Activated CD8-positive, alpha-beta memory T cell treated with anti-CD3 and anti-CD28 coated beads, Interleukin-2, amount 50 U/mL, for 4 hours (primary cell): ENCODE measurements at places on chromosomes 16 and 17.

DNA sequence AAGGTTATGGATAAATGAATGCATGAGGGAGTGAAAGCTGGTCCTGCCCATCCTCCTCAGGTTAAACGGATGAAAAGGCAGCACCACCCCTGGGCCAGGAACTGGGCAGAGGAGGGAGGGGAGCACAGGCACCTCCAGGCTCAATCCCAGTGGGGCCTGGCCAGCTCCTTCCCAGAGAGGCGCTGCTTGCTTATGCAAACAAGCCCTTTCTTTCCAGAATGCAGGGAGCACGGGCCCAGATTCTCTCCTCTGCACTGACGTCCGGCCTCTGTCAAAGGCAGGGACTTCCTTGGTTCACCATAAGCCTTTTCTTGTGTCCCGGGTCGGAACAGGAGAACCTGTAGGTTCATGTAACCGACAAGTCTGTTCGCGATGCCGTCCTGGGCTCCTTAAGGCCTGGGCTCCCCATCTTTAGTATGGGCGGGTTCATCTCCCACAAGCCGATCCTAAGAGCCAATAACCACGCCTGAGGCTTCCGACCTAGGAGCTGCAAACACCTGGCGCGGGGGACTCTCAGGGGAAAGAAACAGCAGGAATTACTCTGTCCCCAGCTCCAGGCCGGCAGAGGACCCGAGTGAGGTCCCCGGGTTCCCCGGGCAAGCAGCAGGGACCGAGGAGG lies 16.3 kb downstream of the ENPP7 start:
- DNase-seq = no peak

- DNase-seq = no peak
Measured at GRCh38 chr16:30016555-30017276, 5.9 kb upstream of the DOC2A start.

- DNase-seq = no peak
Measured at GRCh38 chr17:71055128-71055527, 885.8 kb downstream of the KCNJ2 start.

GRCh38 chr17:43905985-43906852 lies 1.1 kb downstream of the MPP2 start:
- DNase-seq = peak; percentile 50

GRCh38 chr17:39513309-39513708 lies 52.0 kb downstream of the CDK12 start:
- DNase-seq = no peak

DNA sequence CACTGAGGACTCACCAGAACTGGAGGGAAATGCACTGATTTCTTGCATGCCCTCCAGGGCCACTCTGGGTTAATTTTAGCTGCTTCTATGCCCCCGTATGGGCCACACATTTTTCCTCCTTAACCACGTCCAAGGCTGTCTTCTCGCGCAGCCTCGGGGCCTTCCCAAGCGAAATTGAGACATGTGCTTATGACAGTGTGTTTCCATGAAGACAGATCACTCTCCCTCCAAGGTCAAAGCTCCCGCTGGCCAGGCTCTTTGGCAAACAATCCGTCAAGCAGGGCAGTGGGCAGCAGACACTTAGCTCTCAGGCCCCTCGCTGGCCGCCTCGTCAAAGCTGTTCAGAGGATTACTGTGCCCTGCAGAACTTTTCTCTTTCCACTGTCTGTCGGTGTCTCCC lies 243.0 kb upstream of the N4BP1 start:
- DNase-seq = no peak

DNA sequence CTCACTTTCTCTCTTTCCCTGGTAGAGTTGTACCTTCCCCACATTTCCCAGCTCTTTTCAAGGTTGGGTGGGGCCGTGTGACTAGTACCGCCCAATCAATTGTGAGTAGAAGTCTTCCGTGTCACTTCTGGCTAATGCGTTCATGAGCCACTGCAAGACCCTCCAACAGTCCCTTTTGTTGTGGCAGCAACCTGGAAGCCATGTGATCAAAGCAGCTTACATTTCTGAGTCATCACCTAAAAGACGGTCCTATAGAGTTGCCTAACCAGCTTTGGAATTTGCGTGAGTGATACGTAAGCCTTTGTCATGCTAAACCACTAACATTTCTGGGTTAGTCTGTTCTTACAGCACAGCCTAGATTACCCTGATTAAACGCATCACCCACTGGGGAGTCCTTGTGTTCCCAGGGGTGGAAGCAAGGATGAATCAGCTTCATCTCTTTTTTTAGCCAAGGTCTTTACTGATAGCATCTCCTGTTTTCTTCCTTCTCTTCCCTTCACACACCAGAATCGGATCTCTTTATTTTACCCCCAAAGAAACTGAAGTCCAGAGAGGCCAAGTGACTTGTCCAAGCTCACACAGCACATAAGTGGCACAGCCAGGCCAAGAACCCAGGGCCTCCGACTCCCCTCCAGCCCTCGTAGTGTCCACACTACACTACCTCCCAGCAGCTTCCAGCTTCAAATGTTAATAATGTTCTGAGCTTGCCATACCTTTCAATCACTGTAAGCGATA lies 366.3 kb upstream of the XYLT1 start:
- DNase-seq = no peak

DNA sequence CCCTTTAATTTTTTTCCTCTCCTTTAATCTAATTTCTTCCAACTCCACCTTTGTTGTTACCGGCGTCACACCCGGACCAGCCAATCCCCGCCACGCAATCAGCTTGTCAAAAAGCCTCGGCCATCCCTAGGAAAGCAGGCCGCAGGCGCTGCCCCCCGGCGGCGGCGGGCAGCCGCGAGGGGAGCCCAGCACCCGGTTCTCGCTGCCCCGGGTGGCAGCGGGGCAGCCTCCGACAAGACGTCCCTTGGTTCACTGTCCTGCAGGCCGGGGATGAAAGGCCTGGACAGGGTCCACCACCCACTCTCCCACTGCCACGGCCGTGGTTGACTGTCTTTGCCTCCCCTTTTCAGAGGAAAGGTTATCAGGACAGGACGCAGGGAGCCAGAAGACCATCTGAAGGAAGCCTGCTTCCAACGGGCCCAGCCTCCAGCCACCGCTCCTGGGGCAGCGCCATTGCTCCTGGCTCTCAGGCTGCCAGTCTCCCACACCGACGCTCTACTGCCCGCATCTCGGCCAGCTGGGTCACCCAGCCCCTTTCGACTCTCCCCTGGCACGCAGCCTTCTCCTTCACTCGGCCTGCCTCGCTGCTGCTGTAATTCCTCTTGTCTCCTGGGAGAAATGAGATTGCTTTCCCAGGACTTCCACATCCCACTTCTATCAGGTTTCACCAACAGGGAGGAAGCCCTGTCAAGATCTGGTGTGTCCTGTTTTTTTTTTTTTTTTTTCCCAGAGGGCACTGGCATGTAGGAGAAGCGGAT lies 2.8 kb upstream of the UBTF start:
- peak; percentile 43 for DNase-seq

GRCh38 chr16:17070882-17071592 lies 399.7 kb downstream of the XYLT1 start:
- peak; percentile 81 for DNase-seq

DNA sequence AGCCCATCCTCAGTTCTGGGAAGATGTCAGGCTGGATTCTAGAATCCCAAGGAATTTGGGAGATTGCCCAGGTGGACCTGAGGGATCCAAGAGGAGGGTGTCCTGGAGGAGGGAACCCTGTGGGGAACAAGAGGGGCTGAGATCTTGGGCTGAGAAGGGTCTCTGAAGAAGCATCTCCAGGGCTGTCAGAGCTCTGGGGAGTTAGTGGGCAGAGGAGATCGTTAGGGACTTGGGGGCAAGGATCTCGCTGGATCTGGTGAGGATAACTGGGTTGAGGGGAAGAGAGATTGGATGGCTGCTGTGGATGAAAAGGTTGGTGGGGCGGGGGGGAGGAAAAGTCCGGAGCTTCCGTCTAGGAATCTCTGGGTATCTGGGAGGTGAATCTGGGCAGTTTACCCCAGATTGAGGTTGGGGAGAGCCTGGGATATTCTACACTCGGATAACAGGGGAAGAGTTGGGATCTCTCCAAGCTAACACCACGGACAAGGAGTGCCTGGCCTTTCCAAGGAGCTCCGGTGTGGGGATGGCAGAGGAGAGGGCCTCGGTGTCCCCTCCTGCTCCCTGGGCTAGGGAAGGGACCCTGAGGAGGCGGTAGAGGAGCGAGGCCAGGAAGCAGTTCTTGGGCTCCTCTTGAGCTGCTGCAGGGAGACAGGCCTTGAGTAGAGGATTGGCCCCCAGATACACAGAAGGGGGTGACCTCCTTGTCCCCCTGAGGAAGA lies 1.7 kb downstream of the FBXL19 start:
- DNase-seq = no peak

DNA sequence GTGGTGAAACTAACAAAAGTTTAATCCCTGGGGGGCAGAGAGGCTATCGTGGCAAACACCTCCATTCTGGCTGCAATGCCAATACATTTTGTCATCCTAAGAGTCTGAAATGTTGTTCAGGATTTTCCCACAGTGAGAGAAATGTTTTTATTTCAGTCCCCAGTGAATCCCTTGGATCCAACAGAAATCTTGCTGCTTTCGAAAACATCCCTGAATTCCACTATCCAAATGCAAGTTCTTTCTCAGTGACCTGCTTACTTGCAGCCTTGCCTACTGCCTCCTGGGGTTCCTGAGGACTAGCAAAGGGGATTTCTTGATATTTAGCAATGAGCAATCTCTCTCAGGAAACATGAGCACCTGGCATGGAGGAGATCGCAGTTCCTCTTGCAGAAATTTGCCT lies 202.1 kb upstream of the IRX3 start:
- no peak for DNase-seq
